ENCODE measurements at places on chromosomes 5 and 9.

DNA sequence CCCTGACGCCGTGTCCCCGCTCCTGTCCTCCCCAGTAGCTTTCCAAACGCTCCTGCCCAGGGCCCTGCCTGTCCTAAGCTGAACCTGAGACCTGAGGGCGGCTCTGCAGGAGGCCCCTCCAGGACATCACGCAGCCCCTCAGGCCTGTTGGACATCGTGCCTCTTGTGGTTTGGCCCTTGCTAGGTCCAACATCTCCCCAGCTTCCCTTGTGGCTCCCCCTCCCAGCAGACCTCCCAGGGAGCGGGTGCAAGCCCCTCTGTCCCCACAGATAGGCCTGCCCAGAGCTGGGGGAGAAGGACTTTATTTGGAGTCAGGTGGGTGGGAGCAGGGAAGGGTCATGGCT lies 4.1 kb downstream of the OBP2B start:
- no peak for DNase-seq

- no peak for DNase-seq
Measured at GRCh38 chr5:171644536-171644935, 141.1 kb upstream of the SMIM23 start.

DNA sequence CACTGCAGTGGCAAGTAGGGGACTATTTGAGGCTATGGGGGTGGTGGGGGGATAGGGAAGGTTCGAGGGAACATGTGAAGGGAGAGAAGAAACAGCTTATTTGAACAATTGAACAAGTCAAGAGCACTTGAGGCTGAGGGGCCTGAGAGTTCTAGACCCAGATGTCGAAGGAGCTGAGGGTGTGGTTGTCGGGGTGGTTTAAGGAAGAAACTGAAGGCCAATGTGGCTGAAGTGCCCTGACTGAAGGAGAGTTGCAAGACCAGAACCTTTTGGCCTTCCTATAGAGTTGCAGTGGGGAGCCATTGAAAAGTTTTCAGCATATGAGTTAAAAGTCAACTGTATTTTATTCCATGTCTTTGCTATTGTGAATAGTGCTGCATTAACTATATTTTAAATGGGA lies 19.1 kb downstream of the FOCAD start:
- no peak for DNase-seq

- no peak for DNase-seq
Measured at GRCh38 chr9:16184964-16185646, 632.3 kb downstream of the CCDC171 start.

- no peak for DNase-seq
Measured at GRCh38 chr5:131615957-131616356, 19.1 kb downstream of the RAPGEF6 start.

- DNase-seq = no peak
Measured at GRCh38 chr5:158123595-158123994, 264.6 kb upstream of the CLINT1 start.

DNA sequence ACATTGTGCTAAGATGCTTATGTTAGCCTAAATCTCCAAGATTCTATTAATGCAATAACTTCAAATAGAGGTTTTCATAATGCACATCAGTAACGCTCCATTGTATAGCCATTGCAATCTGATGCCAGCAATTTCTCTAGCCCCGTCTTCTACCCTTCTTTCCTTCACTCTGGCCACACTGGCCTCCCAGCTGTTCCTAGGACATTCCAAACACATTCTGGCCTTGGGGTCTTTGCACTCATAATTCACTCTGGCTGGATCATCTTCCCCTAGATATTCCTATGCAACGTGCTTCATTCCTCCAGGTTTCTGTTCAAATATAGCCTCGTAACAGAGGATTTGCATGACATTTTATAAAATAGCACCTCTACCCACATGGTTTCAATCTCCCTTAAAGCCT lies 23.3 kb downstream of the FAM81B start:
- DNase-seq = no peak

GRCh38 chr9:108022246-108022935 lies 532.8 kb upstream of the KLF4 start:
- no peak for DNase-seq

DNA sequence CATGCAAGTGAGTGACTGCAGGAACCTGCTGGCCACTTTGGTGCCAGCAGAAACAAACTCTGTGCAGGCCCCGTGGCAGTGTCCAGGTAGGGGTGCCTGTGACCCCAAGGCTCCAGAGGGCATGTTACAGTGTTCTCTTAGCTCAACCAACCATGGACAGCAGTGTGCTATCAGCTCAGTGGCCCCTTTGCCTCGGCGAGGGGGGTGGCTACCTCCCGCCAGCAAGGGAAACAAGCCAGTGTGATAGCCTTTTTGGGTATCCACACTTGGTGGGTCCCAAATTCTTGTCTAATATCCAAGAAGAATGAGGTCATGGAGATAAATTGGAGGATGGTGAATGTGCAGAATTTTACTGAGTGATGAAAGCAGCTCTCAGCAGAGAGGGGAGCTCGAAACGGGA lies 298.6 kb upstream of the SLC30A5 start:
- DNase-seq = no peak

DNA sequence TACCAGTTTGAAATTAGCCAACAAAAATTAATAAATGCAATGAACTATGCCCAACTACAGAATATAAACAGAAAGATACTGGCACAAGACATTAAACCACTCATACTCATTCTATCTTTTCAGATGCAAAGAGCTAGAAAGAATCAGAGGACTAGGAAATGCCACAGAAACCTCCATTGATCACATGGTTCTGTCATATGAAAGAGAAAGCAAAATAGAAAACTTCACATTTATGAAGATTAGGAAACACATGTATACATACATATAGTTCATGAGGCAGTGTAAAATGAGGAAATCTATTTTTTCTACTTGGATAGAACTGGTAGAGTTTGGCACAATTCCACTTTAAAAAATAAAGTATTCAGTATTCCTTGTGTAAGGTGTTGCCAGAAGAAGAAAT lies 275.1 kb upstream of the PTGER4 start:
- no peak for DNase-seq

DNA sequence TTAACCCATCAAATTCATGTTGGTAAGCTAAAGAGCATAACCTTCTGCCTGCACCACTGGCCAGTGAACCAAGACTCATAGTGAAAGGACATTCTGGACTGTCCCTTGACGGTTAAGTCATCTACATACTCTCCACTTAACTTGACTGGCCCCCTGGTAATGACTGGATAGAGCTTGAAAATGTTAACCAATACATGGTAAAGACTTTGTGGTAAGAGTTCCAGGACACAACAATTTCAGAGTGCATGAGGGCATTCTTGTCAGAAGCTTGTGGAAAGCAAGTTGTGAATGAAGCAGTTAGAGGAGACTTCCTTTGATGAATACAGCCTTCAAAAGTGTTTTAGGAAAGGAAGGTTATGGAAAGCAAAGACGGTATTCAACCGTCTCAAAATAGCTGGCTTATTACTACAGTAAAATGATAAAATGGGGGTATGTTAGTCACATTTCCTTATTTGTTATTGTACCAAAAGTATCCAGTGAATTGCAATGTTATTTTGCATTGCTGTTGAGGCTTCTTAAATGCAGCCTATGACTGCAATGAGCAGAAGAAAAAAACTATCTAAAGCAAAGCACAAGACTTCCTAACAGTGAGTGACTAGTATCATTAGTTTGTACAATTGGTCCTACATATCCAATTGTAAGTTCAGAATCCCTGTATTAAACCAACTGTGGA lies 47.2 kb upstream of the DAB2 start:
- DNase-seq = no peak

DNA sequence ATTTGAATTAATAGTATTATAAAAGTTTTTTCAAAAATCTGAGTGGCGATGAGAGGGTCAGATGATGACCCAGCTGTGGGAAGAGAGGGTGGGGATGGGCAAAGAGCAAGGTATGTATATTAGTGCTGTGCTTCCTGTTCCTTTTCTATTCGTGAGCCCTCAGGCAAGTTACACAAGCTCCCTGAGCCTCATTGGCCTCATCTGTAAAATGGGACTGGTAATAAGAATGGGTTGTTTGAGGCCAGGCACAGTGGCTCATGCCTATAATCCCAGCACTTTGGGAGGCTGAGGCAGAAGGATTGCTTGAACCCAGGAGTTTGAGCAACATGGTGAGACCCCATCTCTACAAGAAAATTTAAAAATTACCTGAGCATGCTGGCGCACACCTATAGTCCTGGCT lies 24.0 kb upstream of the MLANA start:
- no peak for DNase-seq

GRCh38 chr9:128084746-128085145 lies 16.7 kb downstream of the SLC25A25 start:
- DNase-seq = no peak

GRCh38 chr9:98545021-98545420 lies 163.7 kb downstream of the GABBR2 start:
- DNase-seq = no peak

GRCh38 chr9:137417161-137418021 lies 5.6 kb downstream of the EXD3 start:
- DNase-seq = no peak

DNA sequence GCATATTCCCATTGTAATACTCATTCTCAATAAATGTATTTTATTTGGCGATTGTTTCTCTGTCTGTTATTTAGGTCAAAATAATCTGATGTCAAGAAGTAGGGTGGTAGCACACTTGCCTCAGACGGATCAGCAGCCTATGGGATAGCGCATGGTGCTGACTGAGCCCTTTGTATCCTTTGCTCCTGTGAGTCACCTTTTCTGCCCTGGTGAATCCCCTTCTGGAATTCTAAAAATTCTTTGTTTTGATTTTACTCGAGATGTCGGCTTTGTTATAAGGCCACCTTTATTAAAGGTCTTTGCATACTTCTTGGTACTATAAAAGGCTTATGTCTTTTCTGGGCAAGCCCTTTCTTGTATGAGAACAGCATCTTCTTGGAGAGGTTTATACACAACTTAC lies 1187.8 kb downstream of the CDH9 start:
- DNase-seq = no peak

GRCh38 chr9:128438343-128439109 lies 17.3 kb upstream of the ODF2 start:
- DNase-seq = peak; percentile 83

DNA sequence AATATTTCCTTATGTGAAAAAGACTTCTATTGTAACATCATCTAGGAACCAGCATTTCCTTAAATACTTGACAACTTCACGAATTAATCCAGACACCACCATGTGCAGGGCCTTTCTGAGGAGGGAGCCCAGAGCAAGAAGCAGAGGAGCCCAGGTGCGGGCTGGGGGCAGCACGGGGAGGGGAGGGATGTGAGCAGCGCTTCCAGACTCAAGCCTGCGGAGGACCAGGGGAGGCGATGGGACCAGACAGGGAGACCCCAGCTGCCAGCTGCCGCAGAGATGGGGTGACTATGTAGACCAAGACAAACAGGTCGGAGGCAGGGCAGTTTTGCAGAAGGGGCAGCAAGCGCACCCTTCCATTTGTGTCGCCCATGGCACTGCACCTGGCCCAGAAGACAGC lies 596.1 kb downstream of the IRX1 start:
- DNase-seq = no peak

- DNase-seq = no peak
Measured at GRCh38 chr9:79812507-79813257, 240.9 kb downstream of the TLE4 start.

DNA sequence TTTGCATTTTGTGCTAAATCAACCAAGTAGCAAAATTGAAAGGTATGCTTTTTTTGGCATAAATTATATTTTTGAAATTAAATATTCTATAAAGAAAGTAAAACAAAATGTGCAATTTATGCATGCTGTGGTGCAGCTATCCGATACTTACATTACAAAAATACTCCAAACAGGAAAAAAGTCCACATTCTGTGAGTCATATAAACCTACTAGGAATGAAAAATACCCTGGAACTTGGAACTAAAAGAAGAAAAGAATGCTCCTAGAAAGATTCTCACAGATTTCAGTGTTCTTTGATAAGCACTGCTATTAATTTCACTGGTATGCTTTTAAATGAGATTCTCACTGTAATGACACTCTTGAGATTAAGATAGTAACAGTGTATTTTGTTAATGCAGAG lies 92.6 kb downstream of the OSMR start:
- DNase-seq = no peak

DNA sequence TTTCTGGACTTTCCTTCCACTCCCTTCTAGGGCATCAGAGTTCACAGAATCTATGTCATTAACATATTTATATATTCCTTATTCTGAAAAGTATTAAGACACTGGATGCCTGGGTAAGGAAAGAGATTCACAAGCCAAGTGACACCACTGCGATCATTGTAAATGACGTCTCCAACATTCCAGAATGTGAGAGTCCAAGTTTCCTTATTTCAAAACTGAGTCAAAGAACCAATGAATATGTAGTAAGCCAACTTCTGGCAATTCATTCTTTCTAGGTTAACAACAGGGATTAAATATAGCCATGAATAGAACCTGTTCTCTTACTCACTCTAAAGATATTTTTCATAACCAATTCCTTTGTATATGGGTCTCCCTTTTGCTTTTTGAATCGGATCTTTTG lies 18.1 kb downstream of the RAI14 start:
- DNase-seq = no peak
